ENCODE measurements at places on chromosomes 1 and 21.

GRCh38 chr1:235411489-235412486 lies 44.6 kb downstream of the TBCE start:
- DNase-seq: no peak

- DNase-seq: no peak
Observed at GRCh38 chr21:42285569-42286245, 29.5 kb downstream of the TFF3 start.

- DNase-seq: no peak
Observed at GRCh38 chr1:182601913-182602312, 2.3 kb downstream of the RGS16 start.

DNA sequence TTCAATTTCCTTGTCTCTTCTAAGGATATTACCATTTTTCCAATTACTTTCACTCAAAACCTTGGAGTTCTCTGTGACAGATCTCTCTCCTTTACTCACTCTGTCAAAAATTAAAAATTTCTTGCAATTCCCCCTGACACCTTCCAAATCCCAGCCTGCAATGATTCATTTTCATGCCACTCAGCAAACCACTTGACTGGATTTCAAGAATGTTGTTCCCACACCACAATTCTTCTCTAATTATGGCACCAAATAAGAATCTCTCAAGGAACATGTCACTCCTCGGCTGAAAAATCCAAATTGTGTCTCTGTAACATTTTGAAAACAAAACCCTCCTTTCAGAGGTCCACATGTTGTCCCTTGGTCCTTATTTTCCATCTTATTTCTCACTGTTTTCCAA lies 438.9 kb upstream of the ZP4 start:
- DNase-seq: no peak

DNA sequence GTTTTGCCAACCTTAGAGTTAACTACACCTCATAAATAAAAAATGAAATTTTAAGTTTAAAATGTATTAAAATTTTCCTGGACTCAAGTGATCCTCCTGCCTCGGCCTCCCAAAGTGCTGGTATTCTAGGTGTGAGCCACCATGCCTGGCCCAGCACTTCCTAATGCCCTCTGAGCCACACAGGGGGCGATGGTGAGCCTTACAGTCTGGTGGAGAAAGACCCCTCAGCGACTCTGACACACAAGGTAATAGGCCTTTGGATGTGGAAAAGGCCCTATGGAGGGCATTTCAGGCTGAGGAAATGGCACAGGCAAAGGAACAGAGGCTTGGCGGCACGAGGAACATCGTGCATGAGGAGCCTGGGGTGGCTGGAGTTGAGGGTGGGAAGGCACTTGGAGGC lies 6.7 kb downstream of the CITED4 start:
- DNase-seq: no peak

DNA sequence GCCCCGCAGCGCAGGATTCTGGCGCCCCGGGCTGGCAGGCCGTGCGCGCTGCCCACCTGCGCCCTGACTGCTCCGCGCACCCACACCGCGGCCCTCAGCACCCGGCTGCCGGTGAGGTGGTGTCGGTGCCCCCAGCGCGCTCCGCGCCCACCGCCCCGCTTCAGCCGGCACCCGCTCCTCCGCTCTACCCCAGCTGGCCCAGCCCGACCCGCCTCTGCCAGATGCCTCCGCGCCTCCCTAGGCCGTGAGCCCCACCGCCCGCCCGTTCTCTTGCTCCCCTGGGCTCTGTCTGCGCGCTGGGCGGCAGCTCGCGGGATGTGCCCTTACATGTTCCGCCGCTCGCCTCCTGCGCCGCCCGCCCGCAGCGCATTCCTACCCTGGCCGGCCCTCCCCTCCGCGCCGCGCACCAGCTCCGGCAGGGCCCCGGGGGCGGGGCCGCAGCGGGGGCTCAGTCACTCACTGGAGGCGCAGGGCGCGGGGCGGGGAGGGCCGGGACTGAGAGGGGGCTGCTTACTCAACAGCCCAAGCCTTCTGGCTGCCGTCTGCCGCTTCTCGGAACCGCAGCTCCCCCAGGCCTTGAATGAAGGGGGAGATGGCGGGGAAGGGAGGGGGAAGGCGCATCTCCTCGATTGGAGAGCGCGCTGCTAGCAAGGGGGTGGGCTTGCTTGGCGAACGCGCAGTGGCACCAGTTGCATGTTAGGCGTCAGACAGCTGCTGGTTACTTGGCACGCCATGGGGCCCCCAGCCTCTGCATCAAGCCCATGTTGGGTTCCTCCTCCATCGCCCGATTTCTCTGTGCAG lies at the start of gene PHLDA3:
Gene PHLDA3, minus strand, starts transcription at position 345 of the 801 bp plus-strand sequence. CDS start 402 bp downstream, outside the sequence.
- DNase-seq: no peak

- DNase-seq: peak; percentile 78
Observed at GRCh38 chr1:206544562-206545257, 37.4 kb downstream of the RASSF5 start.

- no peak for DNase-seq
Observed at GRCh38 chr1:67801903-67802302, 31.4 kb downstream of the GNG12 start.

DNA sequence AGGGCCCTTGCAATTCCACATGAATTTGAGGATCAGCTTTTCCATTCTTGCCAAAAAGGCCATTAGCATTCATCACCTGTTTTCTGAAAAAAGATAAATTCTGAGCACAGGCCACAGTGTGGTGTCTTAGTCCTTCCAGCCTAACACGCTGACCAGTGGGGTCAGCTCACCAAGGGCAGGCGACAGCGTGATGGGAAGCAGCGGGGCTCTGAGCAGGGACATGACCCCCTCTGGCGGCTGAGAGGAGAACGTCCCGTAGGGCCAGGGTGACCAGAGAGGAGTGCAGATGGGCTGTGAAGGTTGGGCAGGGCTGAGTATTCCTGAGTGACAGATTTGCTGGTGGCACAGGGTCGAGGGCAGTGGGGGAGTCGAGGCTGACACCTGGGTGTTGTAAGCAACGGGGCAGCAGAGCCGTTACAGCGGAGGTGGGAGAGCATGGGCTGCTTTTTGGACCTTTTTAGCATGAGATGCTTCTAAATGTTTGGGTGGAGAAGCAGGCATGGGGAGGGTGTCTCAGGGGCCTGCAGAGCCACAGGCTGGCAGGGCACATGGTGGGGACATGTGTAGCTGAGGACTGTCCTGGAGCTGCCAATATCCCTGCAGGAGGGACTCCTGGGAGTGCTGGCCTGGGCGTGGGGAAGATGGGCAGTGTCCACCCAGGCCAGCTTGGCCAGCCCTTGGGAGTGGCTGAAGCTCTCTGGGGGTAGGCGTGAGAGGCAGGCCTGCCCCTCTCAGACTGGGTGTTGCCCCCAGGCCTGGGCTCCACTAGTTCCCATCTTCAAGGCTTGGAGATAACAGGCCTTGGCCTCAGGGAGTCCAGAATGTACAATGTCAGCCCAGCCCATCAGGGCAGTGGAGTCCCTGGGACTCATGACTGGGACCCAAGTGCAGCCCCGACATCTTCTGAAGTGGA lies 8.6 kb upstream of the CALML6 start:
- DNase-seq: peak; percentile 65

GRCh38 chr1:98705591-98705990 lies 44.1 kb downstream of the SNX7 start:
- DNase-seq: no peak

DNA sequence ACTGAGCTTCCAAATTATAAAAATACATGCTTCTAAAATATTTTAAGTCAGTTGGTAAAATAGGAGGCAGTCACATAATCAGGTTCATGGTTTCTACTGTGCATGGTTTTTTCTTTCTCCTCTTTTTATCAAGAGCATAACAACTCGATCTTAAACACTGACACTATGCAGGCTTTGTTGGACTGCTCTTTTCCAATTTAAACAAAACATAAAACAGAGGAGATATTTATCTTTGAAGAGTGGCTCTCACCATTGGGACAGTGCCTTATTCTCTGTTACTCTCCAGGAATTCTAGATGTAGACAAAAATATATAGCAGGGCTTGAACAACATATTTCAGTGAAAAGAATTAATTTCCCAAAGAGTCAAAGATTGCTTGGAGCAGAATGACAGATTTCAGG lies 883.5 kb upstream of the ADGRL2 start:
- no peak for DNase-seq

DNA sequence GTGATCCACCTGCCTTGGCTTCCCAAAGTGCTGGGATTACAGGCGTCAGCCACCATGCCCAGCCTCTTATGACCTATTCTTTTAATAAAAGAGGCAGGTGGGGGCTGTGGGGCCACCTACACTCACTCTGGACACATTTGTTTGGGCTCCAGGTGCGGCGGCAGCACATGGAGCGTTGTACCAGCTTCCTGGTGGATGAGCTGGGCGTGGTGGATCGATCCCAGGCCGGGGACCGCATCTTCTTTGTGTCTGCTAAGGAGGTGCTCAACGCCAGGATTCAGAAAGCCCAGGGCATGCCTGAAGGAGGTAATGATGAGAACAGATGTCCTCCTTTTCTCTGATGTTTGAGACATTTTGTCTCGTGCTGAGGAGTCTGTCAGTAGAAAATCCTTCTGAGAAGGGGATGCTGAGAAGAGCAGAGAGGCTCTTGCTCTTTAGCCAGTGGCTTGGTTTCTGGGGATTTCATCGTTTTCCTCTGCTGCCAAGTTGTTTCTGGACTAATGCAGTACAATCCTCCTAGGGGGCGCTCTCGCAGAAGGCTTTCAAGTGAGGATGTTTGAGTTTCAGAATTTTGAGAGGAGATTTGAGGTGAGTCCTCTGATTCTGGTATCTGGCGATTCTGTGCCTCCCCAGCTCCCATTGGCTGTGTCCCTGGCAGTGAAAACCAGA lies 17.9 kb upstream of the MIIP start:
- DNase-seq: no peak

- peak; percentile 32 for DNase-seq
Observed at GRCh38 chr1:159214149-159214760, 9.6 kb downstream of the ACKR1 start.

DNA sequence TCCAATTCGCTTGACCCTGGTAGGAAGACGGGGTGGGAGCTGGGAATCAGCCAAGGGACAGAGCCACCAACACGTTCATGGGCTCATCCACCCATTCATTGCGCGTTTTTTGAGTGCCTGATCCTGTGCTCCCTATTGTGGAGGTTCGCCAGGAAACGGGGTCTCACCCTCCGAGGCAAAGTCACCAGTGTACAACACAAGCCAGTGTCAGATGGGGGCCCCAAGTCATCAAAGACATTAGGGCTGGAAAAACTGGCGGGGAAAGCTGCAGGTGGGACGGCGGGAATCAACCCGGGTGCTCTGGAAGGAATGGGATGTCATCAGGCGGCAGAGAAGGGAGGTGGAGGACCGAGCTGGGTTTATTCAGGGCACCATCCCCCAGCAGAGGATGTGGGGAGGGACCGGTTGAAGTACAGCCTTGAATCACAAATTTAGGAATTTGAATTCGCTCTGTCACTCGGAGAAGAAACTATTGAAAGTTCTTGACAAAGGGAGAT lies 667 bp upstream of the NID1 start:
- DNase-seq: no peak

DNA sequence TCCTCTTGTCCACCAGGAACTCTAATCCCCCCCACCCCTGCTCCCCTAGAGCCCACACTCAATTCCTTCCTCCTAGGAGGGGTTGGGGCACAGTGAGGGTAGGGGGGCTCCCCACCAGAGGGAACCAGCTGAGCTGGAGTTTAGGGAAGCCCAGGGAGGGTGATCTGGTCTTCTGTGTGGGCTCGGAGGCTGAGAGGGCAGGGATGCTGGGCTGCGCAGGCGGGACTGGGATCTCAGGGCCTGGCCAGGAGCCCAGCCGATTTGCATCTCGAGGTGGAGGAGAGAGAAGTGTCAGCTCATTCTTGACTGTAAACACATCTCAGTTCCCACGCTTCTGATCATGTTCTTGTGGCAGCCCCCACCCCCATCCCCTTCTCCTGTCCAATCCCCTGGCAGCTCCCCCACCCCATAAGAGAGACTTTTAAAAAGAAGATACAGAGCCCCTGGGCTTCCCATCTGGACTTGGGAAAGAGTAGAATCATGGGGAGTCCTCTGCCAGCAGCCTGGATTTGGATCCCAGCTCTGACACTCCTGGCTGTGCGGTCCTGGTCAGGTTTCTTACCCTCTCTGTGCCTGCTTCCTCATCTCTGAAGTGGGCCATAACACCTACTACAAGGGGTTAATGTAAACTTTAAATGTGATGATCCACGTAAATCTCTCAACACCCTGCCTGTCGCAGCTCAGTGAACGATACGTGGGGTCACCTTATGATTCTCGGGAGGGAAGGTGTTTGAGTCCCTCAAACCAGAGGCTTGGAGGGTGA lies 6.6 kb downstream of the PEAR1 start:
- DNase-seq: no peak

GRCh38 chr21:37799211-37800056 lies 116.8 kb downstream of the KCNJ6 start:
- no peak for DNase-seq

GRCh38 chr1:4019606-4020331 lies 119.7 kb upstream of the C1orf174 start:
- DNase-seq: no peak

DNA sequence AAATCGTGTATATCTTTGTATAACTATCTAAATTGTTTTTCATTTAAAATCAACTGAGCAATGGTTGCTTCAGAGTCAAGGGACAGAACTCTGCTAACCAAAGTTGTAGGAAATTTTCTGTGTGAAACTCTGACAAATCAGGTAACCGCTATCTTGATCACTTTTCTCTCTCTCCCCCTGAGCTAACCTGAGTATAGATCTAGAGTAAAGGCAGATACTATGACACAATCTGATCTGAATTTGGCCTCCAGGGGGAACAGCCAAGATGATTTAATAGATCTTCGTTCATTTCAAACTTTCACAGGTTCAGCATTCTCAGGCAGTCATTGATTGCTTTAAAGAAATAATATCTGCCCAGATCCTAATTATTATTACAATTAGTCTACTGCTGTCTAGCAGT lies 472.8 kb downstream of the NUF2 start:
- DNase-seq: no peak

GRCh38 chr1:40421431-40422384 lies 28.6 kb upstream of the ZFP69B start:
- DNase-seq: no peak

- no peak for DNase-seq
Observed at GRCh38 chr1:24301785-24302175, 17.4 kb upstream of the GRHL3 start.

DNA sequence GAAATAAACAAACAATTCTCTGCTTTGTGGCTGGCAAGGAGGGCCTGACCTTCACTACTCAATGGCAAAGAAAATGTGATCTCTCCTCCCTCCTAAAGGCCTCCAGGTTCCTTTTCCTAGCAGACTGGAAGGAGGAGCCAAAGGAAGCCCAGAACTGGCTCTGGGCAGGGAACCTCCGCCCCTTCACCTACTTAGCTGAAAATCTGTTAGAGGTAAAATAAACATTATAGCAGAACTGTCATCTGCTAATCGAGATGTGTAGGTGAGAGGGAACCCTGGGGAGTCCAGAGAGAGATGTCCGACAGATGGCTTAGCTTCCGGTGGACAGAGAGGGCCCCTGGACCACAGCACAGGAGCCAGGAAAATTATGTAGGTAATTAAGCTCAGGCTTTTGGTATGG lies 75.2 kb upstream of the KCNA3 start:
- DNase-seq: no peak

GRCh38 chr1:222927031-222927430 lies 112.2 kb downstream of the DISP1 start:
- DNase-seq: no peak

DNA sequence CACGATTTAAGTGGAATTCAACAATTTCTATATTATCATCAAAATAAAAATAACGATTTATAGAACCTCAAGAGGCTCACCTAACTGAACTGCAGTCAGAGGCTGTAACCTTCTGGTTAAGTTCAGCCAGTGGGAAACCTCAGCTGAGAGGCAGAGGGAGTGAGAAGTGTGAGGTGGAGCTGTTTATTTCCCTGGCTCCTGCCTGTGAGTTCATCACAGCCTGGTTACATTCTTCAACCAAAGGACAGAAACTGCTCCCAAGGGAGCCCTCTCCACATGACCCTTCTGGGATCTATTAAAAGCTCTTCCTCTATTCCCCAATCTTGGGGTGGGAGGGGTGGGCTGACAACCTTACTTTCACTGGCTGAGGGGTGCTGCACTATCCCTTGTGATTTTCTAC lies 22.2 kb downstream of the DYNLT5 start:
- DNase-seq: no peak

All from naive B cell (primary cell).